ENCODE measurements at places on chromosomes 16 and 17.
A peak's percentile ranks its signal among the peaks of the same experiment; 100 is the strongest.

DNA sequence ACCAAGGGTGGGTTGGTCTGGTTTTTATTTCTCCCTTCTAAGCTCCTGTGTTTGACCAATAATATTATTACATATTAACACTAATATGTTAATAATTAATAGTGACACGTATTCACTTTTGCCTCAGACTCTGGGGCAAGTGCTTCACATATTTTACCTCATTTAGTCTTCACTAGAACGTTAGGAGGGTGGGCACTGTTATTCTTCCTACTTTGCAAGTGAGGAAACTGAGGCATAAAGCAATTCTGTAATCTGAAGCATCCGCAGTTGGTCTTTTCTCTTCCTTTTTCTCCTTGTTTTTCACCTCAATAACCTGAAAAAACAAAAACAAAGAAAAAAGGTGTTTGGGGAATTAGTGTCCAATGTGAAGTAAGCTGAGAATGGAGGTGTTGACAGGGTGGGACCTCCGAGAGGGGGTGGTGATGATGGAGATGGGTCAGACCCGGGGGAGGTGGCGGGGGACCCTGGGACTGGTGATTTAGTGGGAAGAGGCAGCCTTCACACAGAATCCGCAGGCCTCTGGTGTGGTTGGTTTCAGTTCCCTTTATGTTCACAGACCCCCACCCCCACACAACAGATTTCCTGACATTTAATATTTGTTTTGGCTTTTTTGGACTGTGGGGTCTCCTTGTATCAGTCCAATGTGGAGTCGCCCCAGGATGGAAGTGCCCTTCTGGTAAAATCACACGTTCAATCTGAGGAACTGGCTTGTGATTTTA, 3.7 kb downstream of the CDH1 start:
- DNase-seq, result peak; percentile 19

GRCh38 chr17:962166-962565, 17.4 kb downstream of the NXN start:
- no peak for DNase-seq

- DNase-seq, result no peak
These were observed 33.6 kb upstream of the BRD7 start for GRCh38 chr16:50402298-50402895.

DNA sequence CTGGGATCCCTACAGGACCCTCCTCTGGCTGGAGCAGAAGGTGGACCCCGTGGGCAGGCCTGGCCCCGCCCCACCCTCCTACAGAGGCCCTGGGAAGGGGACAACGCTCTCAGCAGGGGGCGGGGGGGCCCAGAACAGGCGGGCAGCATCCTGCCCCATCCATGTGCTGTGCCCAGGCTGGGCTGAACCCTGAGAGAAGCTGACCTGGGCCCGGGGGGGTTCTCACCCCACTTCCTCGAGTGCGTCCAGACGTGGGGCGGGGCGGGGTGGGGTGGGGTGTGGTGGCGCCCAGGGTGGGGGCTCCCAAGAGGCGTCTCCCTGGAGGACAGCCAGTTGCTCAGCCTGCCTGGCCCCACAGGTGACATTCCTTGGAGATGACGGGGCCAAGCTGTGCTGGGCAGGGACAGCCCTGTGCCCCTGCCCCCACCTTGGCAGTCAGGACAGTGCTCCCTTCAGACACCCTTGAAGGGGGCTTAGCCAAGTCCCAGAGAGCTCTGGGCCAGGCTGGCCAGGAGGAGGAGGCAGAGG, 390 bp upstream of the UNC13D start:
- DNase-seq, result no peak

DNA sequence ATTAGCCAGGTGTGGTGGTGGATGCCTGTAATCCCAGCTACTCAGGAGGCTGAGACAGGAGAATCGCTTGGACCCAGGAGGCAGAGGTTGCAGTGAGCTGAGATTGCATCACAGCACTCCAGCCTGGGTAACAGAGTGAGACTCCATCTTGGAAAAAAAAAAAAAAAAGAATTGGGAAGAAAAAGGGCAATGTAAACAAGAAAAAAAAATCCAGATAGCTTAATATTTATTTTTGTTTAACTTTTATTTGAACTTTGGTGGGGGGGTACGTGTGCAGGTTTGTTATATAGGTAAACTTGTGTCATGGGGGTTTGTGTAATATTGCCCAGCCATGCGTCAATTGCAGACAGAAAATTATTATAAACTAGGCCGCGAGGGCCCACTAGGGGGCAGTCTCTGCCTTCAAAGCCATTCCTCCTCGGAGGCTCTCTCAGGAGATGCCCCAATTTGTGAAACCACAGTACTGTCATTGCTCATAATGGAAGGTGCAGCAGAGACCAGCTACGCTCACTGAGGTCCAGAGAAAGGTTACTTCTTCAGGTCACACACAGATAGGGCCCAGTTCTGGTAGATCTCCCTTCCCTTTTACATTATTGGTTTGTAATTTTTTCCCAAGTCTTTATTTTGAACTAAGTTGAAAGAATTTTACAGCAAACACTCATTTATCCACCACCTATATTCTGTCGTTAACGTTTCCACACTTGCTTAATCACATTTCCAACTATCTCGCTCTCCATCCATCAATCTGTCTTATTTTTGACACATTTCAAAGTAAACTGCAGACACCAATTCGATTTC, 206.2 kb downstream of the PRKCB start:
- DNase-seq, result peak; percentile 70

DNA sequence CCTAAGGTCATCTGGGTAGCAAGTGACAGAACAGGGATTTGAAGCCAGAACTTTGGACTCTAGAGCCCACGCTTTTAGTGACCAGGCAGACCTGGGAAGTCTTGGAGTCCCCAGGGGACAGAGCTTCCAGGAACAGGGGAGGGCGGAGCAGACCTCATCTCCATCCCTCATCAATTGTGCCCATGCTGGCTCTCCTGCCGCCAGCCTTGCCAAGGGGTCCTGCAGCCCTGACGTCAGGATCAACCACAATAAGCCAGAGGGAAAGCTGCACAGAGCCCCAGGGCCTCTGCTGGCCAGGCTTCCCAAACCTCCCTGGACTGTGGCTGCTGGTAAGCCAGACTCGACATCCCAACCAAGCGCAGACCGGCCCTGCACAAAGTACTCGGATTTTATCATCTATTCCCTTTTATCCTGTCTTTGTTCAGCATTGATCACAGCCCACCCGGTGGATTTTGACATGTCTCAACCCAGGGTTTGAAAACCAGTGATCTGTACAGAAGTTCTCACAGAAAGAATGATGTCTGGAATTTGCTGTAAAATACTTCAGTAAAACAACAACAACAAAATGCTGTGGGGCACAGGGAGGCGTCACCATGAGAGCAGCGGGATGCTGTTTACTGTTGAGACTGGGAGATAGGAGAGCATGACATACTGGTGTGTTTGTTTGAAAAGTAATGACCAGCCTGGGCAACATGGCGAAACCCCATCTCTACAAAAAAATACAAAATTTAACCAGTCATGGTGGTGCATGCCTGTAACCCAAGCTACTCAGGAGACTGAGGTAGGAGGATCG, 11.8 kb downstream of the C16orf74 start:
- no peak for DNase-seq

DNA sequence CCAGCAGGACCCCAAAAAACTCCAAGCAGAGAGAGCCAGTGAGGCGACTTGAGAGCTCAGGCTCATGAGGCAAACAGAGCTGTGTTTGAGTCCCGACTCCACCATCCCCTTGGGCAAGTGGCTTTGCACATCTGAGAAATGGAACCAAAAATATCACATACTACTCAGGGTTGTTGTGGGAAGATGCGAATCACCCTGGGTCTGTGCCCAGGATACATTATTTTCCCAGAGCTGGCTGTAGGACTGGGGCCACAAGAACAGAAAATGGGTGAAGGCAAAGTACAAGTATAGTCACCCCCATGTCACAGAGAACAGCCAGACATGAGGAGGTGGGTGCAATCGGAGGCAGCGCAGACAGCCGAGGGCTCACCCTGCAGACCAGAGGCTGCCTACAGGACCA, 127.3 kb downstream of the GAS7 start:
- no peak for DNase-seq

DNA sequence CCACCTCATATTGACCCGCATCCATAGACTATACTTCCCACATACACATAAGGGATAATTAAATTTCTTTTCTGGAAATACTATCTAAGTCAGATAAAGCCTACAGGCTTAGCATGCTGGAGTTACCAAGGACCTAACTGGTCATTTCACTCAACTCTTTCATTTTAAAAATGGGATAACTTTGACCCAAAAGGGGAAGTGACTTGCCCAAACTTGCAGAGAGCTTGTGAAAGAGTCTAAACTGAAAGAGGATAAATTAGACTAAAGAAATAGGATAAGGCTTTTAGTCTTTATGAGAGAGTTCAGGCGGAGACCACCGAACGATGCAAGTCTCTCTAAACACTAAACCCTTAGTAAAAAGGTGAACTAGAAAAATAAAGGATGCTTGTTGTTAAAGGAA, 3.9 kb upstream of the KRT33A start:
- DNase-seq, result peak; percentile 58

- DNase-seq, result no peak
These were observed 1243.8 kb downstream of the CDH8 start for GRCh38 chr16:60792437-60792836.

DNA sequence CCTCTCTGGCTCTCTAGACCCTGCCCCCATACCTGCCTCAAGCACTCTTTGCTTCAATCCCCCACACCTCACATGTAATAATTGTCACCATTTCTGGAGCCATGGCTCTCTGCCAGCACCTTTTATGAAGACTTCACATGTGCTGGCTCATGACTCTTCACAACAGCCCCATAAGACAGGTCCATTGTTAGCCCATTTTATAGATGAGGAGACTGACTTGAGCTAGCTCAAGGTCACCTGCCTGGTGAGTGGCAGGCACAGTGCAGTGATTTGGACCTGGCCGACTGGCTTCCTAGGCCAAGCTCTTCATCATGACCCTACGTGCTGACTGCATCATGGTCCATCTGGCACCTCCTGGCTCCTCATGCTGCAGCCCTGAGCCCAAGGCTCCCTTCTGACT, 25.0 kb downstream of the FAM20A start:
- no peak for DNase-seq

DNA sequence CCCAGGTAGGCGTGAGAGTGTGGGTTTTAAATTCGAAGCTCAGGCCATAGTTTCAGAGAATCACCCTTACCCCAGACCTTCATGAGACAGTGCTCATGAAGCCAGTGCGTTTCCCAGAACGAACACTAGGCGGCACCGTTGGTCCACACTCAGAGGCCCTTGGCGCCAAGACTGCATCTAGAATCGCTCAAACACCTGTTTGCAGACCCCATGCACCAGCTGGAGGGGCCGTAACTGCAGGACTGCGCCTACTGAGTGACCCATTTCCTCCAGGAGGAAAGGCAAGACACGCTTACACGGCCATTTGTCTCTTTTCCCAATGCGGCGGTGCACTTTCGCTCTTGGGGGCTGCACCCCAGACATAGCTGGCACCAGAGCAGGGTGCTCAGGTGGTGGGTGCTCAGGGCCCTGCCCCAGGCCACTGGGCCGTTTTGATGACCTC, 34.0 kb downstream of the ADGRG5 start:
- DNase-seq, result peak; percentile 72

GRCh38 chr17:34423978-34424813, 61.2 kb upstream of the CCL1 start:
- no peak for DNase-seq

GRCh38 chr16:4110680-4111079, 5.6 kb downstream of the ADCY9 start:
- no peak for DNase-seq

DNA sequence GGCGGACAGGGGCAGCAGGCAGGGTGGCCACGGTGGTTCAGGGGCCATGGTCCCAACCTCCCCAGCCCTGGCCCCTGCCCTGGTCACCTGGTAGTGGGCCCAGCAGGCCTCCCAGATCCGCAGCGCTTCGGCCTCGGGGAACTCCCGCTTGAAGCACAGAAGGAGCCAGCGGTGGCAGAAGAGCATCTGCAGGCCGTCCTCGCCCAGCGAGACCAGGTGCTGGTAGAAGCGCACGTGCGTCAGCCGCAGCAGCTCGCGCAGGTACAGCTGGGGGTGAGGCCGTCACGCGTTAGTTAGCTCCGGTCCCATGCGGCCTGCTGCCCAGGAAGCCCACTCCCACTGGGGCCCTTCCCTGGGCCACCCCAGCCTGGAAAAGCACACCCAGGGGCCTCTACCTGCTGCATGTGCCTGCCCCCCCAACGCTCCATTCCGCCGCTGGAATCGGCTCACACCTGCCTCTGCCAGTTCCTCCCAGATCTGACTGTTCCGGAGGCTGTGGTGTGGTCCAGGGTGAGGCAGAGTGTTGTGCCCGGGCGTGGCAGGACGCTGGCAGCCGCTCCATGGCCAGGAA, 90.8 kb downstream of the TBC1D16 start:
- no peak for DNase-seq

DNA sequence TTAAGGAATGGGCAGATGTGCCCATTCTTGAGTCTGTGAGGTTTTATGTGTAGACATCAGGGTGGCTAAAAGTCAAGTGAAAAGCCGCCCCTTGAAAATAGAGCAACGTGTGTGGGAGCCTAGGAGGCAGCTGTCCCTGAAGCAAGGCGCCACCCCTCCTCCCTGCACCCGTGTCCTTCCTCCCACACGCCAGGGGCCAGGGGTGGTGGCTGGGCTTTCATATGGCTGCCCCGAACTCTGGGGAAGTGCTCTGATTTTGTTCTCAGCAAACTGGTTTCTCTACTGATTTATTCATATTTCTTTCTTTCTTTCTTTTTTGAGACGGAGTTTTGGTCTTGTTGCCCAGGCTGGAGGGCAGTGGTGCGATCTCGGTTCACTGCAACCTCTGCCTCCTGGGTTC, 4.7 kb downstream of the ZNF750 start:
- DNase-seq, result peak; percentile 59

DNA sequence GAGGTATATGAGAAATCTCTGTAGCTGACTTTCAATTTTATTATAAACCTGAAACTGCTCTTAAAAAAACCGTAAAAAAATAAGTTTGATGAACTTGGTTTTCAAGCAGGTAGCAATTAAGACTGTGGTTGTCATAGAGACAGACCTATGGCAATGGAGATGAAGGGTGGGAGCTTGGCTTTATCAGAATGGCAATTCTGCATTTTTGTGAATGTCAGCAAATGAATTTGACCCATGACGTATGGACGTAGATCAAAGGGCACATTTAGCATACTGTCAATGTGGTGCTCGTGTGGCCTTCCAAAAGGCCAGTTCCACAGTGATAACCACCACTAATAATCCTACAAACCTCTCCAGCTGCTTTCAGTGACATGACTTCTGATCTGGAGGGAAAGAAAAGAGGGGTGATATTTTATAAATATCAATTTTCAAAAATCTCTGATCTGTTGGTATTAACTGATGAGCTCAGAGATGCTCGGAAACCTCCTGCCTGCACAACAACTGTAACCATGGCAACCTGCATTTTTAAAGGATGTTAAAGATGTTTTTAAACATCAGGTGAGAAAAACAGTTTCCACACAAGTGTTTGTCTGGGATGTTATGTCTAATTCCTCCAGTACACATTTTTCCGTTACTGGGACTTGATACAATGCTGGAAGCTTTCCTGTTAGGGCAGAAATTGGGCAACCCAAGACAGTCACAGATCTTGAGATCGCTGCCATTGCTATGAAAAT, 533.7 kb downstream of the CDH13 start:
- no peak for DNase-seq
